Occipital lobe (tissue), 3 donors: ENCODE measurements at places on chromosomes 1 and 21. TPM values are rescaled to one million over a fixed set of nuclear protein-coding genes. Genes with fewer than 3 reads are reported as not detected.

GRCh38 chr1:181603735-181604410 lies 120.6 kb downstream of the CACNA1E start:
- no peak for DNase-seq

DNA sequence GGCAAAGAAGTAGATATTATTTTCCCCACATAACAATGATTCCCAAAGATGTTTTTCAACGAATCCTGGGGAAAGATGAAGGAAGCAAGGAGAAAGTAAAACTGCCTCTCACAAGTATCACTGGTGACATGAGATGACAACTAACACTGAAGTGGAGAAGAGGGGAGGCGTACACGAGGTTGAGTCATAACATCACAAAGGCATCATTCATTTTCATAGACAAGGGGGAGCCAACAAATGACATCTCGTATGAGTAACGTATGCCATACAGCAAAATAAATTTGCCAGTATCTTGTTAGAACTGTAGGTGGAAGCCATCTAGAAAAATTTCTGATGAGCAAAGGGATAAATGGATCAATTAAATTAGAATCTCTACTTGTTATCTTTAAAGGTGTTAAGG lies 56.6 kb downstream of the ATP1B1 start:
- DNase-seq, result no peak

DNA sequence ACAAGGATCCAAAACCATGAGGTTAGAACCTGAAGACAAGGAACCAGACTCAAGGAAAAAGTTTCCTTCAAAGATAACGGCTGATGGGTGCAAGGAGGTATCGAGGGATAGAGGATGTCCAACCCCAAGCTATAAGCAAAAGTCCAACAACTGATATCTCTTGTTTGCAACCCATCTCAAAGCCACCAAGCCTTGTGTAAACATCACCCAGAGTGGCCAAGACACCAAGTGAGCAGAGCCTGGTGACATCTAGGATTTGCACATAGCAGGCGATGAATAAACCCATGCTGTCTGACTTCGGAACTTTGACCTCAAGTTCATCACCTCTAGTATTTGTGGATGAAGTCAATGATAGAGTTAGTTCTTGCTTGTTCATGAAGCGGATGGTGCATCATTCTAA lies 180.7 kb downstream of the ETS2 start:
- DNase-seq, result no peak

GRCh38 chr1:90717665-90718410 lies 736 bp upstream of the BARHL2 start:
- DNase-seq, result no peak

DNA sequence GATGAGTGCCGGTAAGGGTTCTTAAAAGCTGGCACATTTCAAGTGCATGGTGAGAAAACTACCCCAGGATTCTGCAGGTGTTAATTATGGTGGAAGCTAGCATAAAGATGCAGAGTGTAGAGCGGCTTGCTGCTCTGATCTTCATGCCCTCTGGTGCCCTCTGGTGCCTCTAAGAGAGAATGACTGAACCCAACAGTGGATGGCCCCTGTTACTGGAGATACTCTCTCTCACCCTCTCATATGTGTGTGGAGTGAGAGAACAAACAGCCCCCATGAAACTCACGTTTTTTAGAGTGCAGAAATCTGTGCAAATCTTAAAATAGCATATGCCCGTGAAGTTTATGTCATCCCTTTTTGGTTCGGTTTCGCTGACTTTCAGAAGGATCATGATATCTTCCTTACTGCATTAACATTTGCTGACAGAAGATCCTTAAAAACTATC lies 90.0 kb downstream of the GRIK1 start:
- DNase-seq, result peak; percentile 10

DNA sequence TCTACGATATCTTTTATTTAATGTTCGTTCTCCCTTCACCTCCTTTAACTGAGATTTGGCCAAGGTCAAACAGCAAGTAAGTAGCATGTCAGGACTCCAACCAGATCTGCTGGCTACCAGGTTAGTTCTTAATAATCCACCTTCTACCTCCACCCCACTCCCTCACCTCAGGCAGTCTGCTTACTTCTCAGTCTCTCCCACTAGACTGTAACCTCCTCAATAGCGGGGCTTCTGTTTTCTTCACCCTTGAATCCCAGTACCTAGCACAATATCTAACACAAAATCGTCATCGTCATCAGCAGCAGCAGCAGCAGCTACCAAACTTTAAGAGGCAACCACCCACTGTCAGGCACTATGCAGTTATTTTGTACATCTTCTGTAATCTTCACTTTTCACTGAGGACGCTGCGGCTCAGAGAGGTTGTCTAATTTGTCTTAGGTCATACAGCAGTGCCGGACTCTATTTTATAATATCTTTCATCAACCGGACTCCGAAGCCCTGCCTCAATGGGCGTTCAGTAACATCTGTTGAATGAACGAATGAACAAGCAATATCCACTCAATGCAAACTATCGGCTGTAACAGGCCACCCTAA lies 859 bp upstream of the MAGI3 start:
- no peak for DNase-seq

DNA sequence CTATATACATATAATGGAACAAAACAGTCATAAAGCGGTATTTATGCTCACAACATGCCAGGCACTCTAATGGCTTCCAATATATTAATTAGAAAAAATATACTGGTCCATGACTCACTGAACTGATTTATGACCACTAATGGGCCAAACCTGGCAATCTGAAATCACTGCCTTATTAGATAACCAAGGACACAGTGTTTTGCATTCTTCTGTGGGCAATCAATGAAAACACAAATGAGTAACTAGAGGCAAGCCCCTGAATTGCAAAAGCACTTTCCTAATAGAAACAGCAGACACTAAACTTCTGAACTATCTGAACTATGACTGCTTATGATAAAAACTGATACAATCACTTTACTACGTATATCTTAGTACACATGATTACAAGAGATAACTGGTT lies 3.5 kb downstream of the GCLM start:
- DNase-seq, result no peak

GRCh38 chr1:31761883-31762282 lies 2.3 kb downstream of the ADGRB2 start:
- DNase-seq, result no peak

- no peak for DNase-seq
These were observed 1.0 kb upstream of the IER5 start for GRCh38 chr1:181087400-181087901.

GRCh38 chr1:248798791-248799190 lies 26.9 kb downstream of the SH3BP5L start:
- no peak for DNase-seq

GRCh38 chr1:35876988-35877387 lies 6.0 kb upstream of the AGO1 start:
- DNase-seq, result no peak

GRCh38 chr21:34979383-34979782 lies 69.7 kb downstream of the RUNX1 start:
- no peak for DNase-seq

DNA sequence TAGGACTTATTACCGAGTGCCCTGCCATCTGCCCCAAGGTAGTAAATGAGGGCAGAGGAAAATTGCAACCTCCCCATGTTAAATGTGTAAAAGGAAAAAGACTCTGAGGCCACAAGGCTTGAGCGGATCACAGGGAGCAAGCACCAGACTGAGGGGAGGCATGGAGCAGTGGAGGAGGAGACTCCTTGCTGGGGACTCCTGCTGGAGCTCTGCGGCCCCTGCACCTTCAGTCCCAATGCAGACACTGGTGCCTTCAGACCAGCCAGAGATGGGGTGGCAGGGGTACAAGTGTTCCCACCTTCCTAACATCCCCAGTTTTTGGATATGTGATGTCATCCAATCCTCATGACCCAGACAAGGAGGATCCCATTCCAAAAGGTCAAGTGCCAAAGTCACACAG lies 128.4 kb upstream of the NGF start:
- DNase-seq, result no peak

DNA sequence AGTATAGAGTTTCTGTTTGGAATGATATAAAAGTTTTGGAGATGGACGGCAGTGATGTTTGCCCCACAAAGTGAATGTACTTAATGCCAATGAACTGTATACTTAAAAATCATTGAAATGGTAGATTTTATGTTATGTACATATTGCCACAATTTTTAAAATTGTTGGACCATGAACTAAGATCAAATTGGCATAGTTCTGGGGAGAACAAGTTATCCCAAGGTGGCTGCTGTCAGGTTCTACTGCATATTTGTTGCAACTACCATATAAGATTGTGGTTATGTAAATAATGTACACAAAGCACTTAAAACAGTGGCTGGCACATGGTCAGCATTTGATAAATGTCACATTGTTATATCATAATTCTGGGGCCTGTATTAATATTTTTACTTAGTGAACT lies 466.4 kb downstream of the SIPA1L2 start:
- no peak for DNase-seq

GRCh38 chr1:228364706-228365213 lies 41.9 kb downstream of the TRIM11 start:
- no peak for DNase-seq

GRCh38 chr1:192632188-192632587 lies 3.8 kb upstream of the RGS13 start:
- DNase-seq, result no peak

- no peak for DNase-seq
These were observed 7.3 kb upstream of the TMEM52 start for GRCh38 chr1:1926346-1926811.

DNA sequence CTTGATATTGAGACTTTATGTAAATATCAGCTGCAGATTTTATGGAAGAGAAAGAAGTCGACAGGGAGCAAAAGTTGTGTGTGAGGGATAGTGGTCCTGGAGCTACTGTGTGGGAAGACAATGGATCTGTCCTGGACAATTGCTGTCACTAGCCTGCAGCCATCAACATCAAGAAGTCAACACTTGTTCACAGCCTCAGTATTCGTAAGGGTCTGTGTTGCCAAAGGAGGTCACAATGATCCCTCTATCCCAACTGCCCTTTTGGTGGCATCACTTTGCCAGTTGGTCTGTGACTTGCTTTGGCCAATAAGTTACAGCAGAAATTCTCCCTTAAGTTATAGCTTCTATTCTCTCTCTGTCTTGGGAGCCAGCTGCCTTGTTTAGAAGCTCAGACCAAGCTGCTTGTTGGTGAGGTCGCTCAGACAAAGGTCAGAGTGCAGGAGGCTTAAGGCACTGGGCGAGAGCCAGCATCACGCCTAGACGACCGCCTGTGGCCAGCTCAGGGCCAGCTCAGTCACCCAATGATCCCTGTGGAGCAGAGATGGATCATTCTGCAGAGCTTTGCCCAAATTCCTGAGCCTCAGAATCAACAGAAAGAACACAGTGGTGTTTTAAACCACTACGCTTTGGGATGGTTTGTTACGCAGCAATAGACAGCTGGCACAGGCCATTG lies 134.9 kb downstream of the RHOU start:
- DNase-seq, result no peak

DNA sequence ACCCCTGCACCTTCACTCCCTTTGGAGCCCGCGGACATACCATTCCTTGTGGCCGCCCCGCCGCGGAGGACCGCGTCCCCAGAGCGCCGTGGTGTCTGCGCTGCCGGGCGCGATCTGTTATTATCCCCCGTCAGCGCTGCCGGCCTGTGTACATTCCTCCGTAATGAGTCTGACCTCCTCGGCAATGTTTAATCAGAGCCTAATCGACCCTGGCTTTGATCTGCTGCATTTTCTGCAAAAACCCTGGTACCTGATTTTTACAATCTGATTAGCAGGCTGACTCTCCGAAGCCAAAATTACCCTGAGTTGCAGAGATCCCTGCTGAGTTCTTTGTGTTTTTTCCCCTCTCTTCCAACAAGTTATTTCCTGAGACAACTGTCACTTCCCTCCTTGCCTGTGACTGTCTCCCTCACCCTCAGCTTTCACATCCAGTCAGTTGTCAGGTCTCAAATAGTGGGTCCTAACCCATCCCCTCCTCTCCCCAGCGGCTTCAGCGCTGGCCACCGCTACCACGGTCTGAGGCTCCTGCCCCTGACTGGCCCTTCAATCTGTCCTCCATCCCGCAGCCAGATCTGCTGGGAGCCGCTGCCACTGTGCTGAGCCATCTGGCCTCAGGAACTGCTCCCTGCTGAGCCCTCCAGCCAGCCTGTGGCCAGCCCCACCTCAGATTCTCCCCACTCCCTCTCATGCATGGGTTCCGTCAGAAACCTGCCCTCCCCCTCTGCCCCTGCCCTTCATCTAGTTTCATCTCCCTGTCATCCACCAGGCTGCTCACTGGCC lies 53.5 kb downstream of the GLIS1 start:
- no peak for DNase-seq

GRCh38 chr1:84959294-84959693 lies 37.6 kb downstream of the MCOLN2 start:
- DNase-seq, result no peak

GRCh38 chr21:18743531-18743930 lies 339.9 kb upstream of the TMPRSS15 start:
- DNase-seq, result no peak

DNA sequence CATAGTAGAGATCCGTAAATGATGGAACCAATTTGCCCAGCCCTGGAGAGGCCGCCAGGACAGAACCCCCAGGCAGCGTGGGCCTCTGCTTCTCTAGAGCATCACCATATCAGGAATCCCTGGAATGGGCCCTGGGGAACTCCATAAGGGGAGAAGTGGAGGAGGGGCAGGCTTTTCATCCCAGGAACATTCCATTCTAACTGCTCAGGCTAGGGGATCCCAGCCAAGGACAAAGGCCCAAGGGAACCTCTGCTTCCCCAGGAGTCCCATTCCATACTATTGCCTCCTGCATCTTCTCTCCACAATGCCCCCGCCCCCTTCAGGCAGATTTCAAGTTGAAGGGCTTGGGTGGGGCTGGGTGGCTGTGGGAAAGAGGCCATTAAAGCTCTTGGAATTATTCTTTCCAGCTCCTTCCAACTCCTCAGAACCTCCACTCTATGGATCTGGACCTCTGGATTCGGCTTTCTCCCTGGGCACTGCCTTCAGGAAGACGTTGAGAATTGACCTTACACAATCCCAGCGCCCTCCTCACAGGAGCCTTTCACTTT lies 6.0 kb downstream of the TRNP1 start:
- DNase-seq, result no peak

DNA sequence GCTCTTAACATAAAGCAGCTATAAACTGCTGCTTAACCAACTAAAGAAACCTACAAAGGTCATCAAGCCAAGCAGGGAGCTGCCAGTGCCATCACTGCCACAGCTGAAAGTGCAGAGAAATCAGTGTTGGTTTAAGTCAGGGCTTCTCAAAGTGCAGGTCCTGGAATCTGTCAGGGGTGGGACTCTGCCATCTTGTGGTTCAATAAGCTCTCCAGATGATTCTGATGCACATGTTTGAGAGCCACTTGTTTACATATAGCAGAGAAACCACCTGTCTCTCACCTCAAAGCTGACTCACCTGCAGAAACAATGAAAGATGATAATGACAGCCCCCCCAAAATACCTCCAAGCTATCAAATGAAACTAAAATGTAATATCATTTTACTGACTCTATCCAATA lies 49.3 kb downstream of the SH3GLB1 start:
- DNase-seq, result no peak

- no peak for DNase-seq
These were observed 8.8 kb downstream of the NOL9 start for GRCh38 chr1:6545276-6546112.

Gene CXADR
- total RNA-seq, result 372 TPM

Gene SLC44A5
- 266 TPM for total RNA-seq

Gene SUCO
- 108 TPM for total RNA-seq

Gene CD53
- 13.1 TPM for total RNA-seq

Gene IL20
- total RNA-seq, result 0.47 TPM

Gene LCE3E
- total RNA-seq, result not detected

Gene GBP3
- 0.94 TPM for total RNA-seq

Gene FCRL1
- 0.16 TPM for total RNA-seq

Gene UROD
- total RNA-seq, result 61.8 TPM

Gene GPR157
- 0.47 TPM for total RNA-seq

Gene PLA2G2D
- not detected for total RNA-seq

Gene LORICRIN
- total RNA-seq, result not detected

Gene TNFSF4
- total RNA-seq, result 1.6 TPM

Gene HAO2
- total RNA-seq, result not detected

Gene CTSK
- total RNA-seq, result 7.2 TPM
